ENCODE measurements at places on chromosomes 6 and 20.

DNA sequence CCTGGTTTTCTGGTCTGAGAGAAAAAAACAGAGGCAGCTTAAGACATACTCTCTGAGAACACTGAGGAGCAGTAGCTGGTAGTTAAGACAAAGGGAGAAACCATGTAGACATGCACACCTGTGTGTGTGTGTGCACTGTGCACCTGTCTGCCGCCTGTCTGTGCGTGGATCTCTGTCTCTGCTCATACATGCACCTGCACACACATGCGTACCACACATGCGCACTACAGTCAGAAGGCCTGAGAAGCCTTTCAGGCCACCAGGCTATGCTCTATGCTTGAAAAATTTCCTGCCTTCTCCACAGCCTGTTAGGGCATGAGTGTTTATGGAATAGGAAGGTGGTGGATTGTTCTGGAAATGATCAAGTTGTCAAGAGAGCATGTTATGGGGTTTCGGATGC, 103.5 kb downstream of the CDH4 start:
- DNase-seq, result no peak

- DNase-seq, result peak; percentile 19
These were observed 11.6 kb upstream of the PLN start for GRCh38 chr6:118536478-118536877.

DNA sequence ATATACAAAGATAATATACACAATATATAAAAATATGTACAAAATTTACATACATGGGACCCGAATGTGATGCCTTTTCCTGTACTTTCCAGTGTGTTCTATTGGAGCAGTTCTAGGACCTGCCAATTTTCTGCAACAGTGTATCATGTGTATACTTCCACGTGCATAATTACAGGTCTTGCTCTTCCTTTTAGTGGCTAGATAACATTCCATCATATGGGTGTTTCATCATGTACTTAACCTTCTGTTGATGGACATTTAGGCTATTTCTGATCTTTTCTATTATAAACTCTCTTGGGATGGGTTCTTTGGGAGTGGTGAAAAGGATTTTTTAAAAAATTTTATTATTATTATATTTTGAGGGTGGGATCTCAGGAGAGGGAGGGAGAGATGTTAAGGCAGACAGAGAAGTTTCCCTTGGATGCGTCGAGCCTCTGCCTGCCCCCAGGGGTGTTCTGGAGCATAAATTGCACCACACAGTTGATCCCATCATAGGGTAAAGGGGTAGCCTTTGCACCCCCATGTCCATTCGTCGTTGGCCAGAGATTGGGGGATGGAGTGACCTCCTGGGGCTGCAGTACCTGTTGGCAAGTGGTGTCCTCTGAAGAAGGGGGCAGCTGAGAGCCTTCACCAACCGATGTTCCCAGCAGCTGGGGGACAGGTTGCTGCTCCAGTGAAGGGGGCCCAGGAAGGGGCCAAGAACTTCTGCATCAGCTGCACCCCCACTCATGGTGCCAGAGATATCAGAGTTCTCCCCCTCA, 110.3 kb downstream of the TOX2 start:
- DNase-seq, result no peak

DNA sequence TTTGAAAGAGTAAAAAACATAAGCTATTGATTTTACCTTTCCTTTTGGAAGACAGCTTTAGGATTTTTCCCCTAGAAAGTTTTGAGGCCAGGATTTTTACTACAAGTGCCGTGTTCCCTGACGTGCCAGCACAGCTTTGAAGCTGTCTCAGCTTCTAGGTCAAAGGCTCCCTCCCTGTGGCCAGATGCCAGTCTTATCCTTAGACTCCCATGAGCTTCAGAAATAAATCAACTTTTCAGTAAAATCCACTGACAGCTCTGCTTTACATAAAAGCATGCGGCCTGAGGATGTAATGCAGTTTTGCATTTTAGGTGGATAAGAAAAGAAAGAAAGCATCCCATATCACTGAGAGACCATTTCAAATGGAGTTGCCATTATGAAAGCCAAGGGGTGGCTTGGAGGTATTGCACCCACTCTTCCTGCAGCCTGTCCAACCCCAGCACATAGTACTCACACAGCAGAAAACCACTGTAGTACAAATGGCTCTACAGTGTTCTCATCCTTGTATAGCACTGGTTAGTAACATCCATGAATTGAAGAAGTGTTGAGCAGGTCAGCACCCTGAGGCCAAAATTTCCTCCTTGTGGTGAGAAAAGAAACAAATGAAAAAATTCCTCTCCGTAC, 15.2 kb upstream of the ATXN1 start:
- DNase-seq, result no peak

- DNase-seq, result no peak
These were observed 236.0 kb upstream of the DEFB112 start for GRCh38 chr6:50285735-50286134.

DNA sequence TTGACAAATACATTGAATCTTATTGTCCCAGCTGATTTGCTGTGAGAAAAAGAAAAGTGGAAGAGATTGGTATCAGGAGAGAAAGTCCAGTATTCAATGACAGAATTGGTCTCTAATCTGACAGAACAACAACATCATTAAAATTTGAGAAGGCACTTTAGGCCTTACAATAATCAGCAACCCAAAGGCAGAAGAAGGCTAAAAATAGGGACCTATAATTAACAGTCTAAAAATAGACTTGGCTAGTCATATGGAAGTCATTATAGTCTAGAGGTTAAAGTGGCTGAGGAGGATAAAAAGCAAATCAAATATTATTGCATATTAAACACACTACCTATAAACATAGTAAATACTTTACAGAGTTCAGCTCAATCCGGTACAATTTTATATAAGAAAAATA, 393.6 kb upstream of the JAG1 start:
- DNase-seq, result no peak

DNA sequence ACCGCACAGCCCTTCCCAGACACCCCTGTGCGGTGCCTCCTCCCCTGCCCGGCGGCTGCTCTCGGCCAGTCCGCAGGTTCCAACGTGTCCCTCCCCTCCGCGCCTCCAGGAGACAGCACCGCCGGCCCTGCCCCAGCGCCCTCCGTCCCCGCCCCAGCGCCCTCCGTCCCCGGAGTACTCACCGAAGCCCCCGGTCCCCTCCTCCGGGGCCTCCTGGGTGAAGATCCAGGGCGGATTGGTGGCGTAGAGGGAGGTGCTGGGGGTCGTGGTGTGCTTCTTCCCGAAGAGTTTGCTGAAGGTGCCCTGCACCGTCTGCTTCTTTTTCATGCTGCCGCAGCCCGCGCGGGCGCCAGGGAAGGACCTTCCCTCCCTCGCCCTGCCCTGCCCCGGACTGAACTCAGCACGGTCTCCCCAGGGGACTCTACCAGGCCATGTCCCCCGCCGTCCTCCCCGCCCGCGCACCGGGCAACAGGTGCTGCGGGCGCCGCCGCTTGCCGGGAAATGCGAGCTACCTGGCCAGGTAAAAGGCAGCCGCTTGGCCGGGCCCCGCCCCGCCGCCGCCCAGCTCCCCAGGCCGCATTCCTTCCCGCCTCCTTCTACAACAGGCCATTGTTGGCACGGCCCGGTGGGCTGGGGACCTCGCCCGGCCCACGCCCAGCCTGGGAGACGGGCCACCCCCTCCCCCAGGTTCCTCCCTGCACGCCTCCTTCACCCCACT, at the start of gene C6orf132:
TSS of gene C6orf132 (minus strand) at position 503 of the 718 bp plus-strand sequence. CDS start at position 327, 176 bp downstream.
- peak; percentile 34 for DNase-seq

DNA sequence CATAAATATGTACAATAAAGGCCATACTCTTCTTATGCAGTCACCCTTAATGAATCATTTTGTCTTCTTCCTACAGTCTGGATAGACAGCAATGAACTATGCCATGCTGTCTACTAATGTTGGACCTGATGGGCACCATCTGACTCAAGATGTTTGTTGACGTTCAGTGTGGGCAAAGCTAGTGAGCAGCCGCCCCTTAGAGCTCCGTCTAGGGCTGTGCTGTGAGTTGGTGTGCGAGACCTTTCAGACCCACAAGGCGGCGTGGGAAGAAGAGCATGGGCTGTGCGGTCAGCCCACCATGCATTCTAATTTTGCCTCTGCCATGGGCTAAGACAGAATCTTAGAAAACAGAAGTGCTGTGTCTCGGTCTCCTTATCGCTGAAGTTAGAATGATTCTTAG, 829.4 kb downstream of the QKI start:
- DNase-seq, result no peak

Measured in hematopoietic multipotent progenitor cell treated with erythropoietin and hydrocortisone succinate and interleukin-3 and kit ligand, for 4 days (in vitro differentiated cells).